ENCODE measurements at places on chromosomes 6 and 20.

GRCh38 chr20:1688886-1689538, 31.4 kb upstream of the SIRPG start:
- peaks cover 21% of the 10 kb centered on the region for H3K36me3 ChIP-seq
- peaks cover 34% of the 10 kb centered on the region for H3K4me1 ChIP-seq
- no peak overlapping the region for H3K4me3 ChIP-seq
- H3K27ac ChIP-seq = peak overlapping the region; percentile 13

GRCh38 chr6:44297063-44298038, 15.8 kb downstream of the AARS2 start:
- peaks cover 45% of the 10 kb centered on the region for H3K27me3 ChIP-seq
- H3K4me1 ChIP-seq = peaks cover 3% of the 10 kb centered on the region
- no peak overlapping the region for H3K27ac ChIP-seq
- DNase-seq = peak; percentile 73

DNA sequence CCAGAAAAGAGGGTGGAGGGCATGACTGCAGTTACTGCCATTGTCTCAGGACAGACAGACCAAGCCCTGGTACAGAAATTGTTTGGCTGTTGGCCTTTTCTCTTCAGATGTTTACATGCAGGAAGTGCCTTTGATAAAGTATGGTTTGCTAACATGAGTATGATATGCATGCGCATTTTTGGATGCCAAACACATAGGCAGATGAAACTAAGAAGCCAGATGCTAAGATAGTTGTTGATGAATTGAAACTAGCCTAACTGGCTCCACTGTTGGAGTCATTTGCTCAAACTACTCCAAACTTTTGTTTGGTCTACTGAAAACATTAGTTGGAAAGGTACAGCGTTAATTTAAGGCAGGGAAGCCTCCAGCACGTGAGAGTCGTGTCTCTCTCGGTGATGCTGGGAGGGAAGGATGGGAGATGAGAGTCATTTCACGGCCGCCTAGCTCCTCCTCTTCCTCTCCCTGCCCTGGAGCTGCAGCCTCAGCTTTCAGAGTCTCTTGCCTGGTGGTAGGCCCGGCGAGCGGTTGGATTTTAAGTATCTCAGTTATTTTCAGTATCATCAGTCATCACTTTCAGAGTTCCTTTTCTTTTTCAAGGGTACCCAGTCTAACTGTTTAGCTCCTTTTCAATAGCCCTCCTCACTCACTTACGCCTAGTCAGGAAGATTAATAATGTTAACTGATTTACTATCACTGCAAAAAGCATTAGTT, 29.7 kb downstream of the RREB1 start:
- H3K36me3 ChIP-seq = peaks cover 6% of the 10 kb centered on the region
- H3K4me1 ChIP-seq = peaks cover 58% of the 10 kb centered on the region
- no peaks in the 10 kb centered on the region for H3K27me3 ChIP-seq
- H3K4me3 ChIP-seq = peak overlapping the region; percentile 77
- peak overlapping the region; percentile 85 for H3K27ac ChIP-seq

GRCh38 chr20:47315339-47316056, 41.0 kb downstream of the ZMYND8 start:
- peaks cover 46% of the 10 kb centered on the region for H3K4me1 ChIP-seq
- H3K36me3 ChIP-seq = peaks cover 21% of the 10 kb centered on the region
- no peak for DNase-seq
- no peaks in the 10 kb centered on the region for H3K27me3 ChIP-seq
- peak overlapping the region; percentile 3 for H3K27ac ChIP-seq

DNA sequence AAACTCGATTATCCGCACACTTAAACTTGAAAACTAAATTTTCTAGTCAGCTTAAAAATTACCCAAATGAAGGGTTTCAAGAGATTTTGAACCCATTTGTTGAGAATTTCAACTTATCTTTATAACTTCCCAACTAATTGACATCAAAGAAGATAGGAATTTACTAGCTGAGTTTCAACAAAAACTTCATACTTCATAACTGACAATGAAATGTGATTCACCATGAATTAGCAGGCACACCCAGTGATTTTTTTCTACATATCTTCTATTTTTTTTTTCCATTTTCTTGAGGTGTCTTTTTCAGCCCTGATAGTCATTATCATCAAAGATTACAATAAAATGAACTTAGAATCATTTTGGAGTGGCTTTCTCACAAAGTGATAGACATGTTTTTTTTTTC, 26.7 kb downstream of the TNFAIP3 start:
- H3K36me3 ChIP-seq = peaks cover 9% of the 10 kb centered on the region
- no peak for DNase-seq
- no peak overlapping the region for H3K4me3 ChIP-seq
- H3K27me3 ChIP-seq = peaks cover 2% of the 10 kb centered on the region
- H3K27ac ChIP-seq = no peak overlapping the region
- no peaks in the 10 kb centered on the region for H3K4me1 ChIP-seq

Data from activated naive CD8-positive, alpha-beta T cell treated with anti-CD3 and anti-CD28 coated beads, Interleukin-2, amount 10 ng/mL, durations not matched to agents 7 days and 5 days (primary cell).